ENCODE measurements at places on chromosomes 2 and 18.

- no peak for DNase-seq
Measured at GRCh38 chr2:197813093-197813787, 8.8 kb downstream of the PLCL1 start.

GRCh38 chr2:241577413-241578122 lies 19.0 kb downstream of the BOK start:
- DNase-seq: no peak

DNA sequence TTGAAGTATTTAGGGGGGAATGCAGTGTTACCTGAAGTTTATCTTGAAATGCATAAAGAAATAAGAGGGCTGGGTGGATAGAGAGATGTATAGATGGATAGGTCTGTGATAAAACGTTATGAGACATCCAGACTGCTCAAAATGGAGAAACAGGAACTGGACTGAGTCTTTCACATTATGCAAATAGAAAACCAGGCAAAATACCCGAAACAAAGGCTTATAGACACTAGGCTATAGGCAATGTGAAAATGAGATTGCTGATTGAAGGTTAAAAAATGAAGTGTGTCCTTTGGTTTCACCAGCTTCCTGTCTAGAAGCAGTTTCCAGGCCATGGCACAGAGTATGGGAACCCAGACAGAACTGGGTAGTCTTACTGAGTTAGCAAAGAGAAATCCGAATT lies 24.9 kb upstream of the SLC3A1 start:
- no peak for DNase-seq

DNA sequence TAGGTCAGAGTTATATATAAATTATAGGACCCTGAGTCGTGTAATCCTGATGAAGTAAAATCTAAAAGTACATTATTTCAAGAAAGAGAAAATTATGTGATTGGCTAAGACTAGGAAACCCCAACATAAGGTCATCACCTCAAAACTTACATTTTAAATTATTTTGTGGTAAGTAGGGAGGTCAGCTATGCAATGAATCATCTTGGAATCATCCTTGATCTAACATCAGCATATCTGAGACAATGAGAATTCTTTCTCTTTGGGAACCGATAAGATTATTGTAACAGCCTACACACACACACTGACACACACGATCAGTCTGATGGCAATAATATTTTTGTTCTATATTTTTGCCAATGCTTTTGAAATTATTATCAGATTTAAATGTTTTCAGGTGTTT lies 904.8 kb upstream of the CHAC2 start:
- no peak for DNase-seq

All from GM18507 (cell line).